Immature natural killer cell (primary cell): ENCODE measurements at places on chromosomes 16 and 17. TPM values are rescaled to one million over a fixed set of nuclear protein-coding genes. Genes with fewer than 3 reads are reported as not detected.
A peak's percentile ranks its signal among the peaks of the same experiment; 100 is the strongest.

ITGAL gene
- 488 TPM for polyA plus RNA-seq

DNA sequence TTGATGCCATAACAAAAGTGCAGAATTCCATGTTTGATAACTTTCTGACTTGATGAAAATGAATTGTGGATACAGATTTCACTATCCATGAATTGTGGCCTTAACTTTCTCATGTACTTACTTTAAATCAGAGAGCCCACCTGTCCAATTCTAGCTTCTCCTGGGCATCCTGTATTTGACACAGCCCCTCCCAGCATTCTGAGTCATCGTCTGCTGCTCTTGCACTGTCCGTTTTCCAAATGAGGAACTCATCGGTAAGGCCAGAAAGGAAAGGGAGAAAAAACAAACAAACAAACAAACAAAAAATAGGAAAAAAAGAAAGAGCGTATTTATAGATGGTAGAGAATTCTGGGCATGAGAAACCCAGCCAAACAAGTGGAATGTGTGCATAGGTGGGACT lies 361.6 kb downstream of the WWOX start:
- no peak for DNase-seq

- no peak for DNase-seq
These were observed 13.8 kb downstream of the STXBP4 start for GRCh38 chr17:54982399-54982798.

CFAP52 gene
- polyA plus RNA-seq: not detected

- no peak for DNase-seq
These were observed 19.2 kb downstream of the RNF213 start for GRCh38 chr17:80279895-80280294.

GRCh38 chr17:67420994-67421393 lies 43.9 kb downstream of the PITPNC1 start:
- DNase-seq: no peak

DNA sequence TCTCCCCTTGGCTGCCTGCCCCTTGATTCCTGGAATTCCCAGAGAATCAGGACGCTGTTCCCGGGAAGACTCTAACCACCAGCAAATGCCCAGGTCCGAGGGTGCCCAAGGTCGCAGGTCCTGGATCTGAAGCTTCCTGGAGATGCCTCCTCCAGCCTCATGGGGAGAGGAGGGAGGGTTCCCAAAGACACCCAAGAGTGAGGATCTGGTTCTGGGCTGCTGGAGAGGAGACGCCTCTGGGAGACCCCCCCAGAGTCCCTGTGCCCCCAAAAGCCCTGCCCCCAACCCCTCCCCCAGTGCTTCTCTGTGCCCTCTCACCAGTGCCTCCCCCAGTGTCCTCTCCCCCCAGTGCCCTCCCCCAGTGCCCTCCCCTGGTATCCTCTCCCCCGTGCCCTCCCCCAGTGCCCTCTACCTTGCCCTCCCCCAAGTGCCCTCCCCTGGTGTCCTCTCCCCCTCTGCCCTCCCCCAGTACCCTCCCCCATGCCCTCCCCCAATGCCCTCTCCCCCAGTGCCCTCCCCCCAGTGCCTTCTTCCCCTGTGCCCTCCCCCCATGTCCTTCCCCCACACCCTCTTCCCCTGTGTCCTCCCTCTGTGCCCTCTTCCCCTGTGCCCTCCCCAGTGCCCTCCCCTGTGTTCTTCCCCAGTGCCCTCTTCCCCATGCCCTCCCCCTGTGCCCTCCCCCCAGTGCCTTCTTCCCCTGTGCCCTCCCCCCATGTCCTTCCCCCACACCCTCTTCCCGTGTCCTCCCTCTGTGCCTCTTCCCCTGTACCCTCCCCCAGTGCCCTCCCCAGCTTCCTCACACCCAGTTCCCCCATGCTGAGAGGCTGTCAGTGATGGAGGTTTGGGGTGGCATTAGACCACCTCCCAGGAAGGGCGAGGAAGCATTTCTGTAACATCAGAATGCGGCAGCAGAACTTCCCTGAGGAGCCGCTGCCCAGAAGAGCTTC lies 6.3 kb upstream of the SECTM1 start:
- no peak for DNase-seq

DNA sequence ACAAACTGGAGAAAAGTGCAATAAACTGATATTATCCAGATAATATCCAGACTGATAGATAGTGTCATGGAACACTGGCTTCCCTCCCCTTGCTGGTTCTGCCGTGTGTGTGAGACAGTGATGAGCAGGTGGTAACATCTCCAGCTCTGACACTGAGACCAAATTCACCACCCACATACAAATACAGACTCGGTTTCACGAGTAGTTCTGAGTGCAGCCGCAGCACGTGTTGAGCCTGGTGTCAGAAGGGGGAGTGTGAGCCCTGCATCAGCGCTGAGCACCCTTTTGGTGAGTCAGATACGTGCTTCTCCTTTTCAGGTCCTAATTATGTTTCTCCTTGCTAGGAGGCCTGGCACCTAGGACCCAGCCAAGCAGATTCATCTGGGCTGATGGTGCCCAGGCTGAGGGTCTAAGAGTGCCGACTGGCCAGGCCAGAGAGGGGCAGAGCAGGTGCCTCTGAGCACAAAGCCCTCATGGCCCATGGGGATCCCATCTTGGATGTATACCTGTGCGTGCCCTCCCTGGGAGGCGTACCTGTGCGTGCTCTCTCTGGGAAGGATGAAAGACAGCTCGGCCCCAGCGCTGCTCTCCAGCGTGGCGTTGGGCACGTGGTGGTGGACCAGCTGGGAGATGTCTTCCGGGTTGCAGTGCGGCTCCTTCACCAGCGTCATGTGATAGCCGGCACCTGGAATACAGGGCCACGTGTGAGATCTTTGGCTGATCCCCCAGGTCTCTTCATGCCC lies 27.3 kb upstream of the RNPS1 start:
- DNase-seq: peak; percentile 52

CCL8 gene
- not detected for polyA plus RNA-seq

- peak; percentile 25 for DNase-seq
These were observed 27.1 kb downstream of the SCPEP1 start for GRCh38 chr17:57004944-57005579.

DNA sequence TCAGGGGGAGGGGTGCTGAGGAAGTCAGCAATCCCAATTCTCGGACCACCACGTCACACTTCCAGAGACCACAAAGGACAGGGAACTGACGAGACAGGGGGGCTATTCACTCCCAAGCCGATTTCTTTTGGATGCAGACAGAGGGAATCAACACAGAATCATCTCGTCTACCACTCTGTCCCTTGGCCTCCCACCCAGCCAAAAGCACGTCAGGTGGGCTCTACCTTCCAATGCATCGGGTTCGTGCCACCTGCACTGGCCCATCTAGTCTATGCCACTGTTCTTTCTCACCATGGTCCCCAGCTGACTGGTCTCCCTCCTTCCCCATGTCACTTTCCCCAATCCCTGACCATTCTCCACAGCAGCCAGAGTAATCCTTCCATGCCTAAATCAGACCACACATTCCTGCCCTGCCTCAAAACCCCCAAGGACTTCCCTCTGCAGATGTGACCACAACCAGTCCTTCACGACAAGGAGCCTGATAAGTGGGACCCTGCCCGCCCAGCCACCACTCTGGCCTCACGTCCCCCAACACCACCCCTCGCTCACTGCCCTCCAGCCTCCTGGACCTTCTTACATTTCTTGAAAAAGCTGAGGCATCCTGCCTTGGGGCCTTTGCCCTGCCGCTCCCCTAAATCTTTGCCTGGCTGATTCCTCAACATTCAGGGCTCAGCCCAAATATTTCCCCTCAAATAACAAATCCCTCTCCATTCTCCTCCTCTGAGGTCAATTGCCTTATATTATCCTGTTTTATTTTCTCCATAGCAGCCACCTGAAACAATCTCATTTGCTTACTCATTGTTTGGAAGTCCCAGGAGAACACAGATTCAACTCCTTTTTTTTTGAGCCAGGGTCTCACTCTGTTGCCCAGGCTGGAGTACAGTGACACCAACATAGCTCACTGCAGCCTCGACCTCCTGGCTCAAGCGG lies 70.4 kb downstream of the IL21R start:
- DNase-seq: no peak

DNA sequence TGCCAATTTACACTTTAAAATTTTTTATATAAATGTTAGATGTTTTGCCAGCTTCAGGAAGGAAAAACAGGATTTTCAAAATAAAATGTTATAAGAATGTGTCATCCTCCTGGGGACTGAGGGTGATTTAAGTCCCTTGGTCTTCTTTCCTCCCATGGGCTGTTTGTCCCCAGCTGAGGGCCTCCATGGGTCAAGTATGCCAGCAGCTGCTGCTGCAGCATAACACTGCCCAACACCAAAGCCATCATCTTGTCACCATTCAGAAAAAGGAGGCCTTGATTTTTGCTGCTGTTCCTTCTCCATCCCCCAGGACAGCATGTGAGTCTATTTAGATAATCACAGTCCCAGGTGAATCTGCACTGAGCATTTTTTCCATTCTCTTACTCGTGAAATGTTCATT lies 188.5 kb downstream of the LGALS9B start:
- no peak for DNase-seq

DNA sequence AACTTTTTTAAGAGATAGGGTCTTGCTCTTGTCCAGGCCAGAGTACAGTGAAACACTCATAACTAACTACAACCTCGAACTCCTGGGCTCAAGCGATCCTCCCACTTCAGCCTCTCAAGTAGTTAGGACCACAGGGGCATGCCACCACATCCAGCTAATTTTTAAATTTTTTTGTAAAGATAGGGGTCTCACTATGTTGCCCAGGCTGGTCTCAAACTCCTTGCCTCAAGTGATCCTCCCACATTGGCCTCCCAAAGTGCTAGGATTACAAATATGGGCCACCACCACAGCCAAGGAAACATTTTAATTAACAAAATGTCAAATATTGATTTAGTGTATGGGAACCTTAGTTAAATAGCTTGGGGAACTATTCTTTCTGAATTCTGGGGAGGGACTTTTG lies 2.8 kb upstream of the DYNC1LI2 start:
- DNase-seq: no peak

KRTAP2-1 gene
- not detected for polyA plus RNA-seq

GRCh38 chr16:86145669-86146068 lies 246.7 kb downstream of the IRF8 start:
- DNase-seq: no peak

DNA sequence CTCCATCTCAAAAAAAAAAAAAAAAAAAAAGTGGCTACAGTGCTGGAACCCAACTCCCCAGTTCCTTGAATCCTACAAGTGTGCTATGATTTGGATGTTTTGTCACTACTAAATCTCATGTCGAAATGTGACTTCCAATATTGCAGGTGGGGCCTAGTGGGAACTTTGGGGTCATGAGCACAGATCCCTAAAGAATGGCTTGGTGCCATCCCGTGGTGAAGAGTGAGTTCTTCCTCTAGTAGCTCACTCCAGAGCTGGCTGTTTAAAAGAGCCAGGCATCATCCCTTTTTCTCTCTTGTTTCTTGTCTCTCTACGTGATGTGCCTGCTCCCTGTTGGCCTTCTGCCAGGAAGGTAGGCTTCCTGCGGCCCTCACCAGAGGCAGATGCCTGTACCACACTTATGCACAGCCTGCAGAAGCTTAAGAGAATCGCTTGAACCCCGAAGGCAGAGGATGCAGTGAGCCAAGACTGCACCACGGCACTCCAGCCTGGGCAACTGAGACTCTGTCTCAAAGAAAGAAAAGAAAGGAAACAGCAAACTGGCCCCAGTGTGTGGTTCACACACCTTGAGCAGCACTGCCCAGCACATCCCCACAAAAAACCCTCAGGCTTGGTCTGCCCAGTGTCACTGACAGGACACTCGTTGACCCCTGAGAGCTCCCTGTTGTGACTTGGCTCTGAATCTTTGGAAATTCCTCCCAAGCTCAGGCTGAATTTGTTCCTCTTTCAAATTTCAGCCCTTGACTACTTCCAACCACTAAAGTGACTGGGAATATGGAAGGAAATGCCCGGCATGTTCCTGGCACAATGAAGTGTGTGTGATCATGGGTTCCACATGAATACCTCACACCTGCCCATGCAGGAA lies 3.1 kb downstream of the MT1E start:
- DNase-seq: no peak
